ENCODE measurements at places on chromosomes 1 and 21. TPM values are rescaled to one million over a fixed set of nuclear protein-coding genes. Genes with fewer than 3 reads are reported as not detected.

DNA sequence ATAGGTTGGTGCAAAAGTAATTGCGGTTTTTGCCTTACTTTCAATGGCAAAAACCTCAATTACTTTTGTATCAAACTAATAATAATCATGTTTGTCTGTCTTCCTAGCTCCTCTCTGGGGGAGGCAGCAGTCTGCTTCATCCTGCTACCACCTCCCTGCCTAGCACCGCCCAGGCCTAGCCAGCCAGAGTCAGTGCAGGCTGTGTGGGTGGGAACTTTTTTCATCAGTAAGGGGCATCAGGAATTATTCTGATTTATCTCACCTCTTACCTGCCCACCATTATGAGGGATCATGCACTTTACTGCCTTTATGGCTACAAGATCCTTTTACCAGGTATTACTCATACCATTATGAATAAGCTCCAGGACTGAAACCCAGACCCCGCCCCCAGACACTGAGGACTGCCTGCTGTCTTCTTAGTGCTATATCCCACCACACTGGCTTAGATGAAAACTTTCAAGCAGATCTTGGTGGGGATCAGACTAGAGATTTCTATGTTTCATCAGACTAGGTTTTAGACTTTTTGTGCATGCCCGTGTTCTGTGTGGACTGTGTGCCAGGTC lies 116.4 kb downstream of the PBX1 start:
- DNase-seq, result no peak

DNA sequence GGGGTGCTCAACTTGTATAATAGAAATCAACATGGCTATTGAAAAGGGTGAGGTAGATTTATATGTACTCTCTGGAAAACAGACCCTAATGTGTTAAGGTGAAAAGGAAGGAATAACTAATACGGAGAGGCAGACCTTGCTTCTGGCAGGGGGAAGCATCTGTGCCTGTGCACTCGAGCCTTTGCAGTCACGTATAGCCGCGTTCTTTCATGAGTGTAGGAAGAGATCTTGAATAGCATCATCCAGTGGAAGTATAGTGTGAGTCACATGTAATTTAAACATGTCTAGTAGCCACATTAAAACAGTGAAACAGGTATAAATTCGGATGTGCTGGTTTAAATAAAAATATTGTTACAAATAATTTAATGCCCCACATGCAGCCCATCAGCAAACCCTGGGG lies 3.0 kb downstream of the A3GALT2 start:
- no peak for DNase-seq

GRCh38 chr1:56326056-56326455 lies 253.3 kb downstream of the PLPP3 start:
- DNase-seq, result no peak

- DNase-seq, result no peak
Observed at GRCh38 chr1:15684042-15684461, at the start of gene PLEKHM2. Gene PLEKHM2, plus strand, starts transcription at chr1:15684320. Its CDS starts 239 bp downstream, at chr1:15684559.

DNA sequence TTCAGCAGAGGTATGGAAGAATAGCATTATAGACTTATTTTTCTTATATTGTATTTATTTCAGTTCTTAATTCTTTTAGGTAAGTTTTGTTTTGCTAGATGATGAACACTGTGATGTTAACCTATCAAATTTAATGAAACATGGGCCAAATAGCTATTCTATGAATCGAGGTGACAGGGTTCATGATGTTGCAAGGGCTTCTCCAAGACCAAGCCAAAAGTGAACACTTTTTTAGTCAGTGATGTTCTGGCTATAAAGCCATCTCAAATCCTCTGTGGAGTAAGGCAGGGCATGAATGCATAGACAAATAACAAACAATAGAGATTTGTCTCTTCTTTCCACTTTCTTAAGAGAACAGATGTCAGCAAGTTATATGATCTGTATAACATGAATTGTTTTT lies 26.7 kb downstream of the C1orf146 start:
- DNase-seq, result no peak

DNA sequence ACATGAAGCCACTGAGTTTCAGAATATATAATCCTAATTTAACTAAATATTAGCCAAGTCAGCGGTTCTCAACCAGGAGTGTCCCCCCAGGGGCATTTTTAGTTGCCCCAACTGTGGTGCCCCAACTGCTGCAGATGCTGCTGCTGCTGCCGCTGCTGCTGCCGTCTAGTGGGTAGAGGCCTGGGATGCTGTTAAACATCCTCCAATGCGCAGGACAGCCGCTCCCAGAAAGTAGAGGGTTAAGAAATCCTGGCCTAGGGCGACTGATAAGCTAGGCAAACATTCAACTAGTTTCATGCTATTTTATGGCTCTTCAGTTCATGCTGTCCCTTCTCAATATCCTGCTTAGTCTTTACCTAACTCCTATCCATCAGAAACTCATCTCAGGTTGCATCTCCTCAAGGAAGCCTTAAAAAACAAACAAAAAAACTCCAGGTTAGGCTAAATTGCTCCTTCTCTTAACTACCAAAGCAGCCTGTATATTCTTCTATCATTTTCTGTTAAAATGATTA lies 9.9 kb upstream of the DCAF6 start:
- no peak for DNase-seq

GRCh38 chr1:14826172-14826636 lies 227.7 kb downstream of the KAZN start:
- no peak for DNase-seq

DNA sequence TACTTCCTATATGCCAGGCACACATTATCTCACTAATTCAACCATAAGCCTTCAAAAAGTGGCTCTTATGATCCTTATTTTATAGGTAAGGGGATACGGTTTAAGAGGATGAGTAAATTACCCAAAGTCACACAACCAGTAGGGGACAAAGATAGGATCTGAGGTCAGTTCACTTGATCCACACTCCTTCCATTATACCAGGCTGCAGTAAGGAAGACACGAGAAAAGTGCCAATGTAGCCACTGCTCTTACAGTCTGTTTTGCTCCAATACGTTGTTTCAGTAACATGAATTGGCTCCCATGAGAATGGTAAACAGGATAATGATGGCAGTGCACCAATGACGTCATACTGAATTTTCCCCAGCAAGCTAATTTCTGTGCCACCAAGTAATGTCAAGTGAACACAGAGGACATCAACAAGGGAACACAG lies 15.4 kb upstream of the GUCA2A start:
- DNase-seq, result no peak

- no peak for DNase-seq
Observed at GRCh38 chr1:54885237-54885679, 1.7 kb downstream of the DHCR24 start.

GRCh38 chr21:16605597-16605996 lies 875.8 kb downstream of the USP25 start:
- DNase-seq, result peak; percentile 60

- no peak for DNase-seq
Observed at GRCh38 chr1:92299477-92300150, 755 bp downstream of the RPAP2 start.

DNA sequence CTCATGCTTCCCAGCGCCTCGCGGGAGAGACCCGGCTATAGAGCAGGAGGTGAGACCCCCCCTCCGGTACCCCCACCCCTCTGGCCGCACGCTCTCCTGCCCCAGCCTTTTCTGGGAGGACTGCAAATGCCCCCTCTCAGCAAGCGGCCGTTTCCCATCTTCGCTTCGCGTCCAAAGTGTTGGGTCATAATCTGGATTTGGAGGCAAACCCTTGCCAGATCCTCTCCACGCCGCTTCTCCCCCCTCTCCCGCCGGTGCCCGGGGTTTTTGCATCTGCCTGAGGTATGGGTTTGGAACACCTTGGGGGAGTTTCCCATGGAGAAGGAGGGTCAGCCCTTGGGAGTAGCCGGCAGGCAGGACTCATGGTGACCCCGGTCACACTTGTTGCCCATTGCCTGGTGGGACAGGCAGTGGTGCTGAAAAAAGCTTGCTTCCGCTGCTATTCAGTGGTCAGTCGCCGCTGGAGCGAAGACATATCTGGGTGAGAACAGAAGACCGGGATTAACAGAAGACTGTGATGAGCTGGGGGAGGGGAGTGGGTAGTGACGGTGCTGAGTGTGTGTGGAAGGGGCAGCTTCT lies 935 bp downstream of the KCNK2 start:
- peak; percentile 9 for DNase-seq

- no peak for DNase-seq
Observed at GRCh38 chr1:951364-951763, 7.7 kb downstream of the NOC2L start.

GRCh38 chr1:152699746-152700145 lies 1.6 kb downstream of the LCE2A start:
- no peak for DNase-seq

DNA sequence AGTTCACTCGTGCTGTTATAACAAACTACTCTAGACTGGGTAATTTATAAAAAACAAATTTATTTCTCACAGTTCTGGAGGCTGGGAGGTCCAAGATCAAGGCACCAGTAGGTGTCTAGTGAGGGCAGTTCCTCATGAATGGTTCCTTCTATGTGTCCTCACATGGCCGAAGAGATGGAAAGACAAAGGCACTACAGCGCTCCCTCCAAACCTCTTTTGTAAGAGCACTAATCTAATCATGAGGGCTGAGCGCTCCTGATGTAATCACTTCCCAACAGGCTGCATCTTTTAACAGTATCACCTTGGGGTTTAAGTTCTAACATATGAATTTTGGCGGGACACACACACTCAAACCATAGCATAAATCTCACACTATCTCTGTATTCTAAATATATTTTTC lies 54.0 kb upstream of the KANK4 start:
- no peak for DNase-seq

DNA sequence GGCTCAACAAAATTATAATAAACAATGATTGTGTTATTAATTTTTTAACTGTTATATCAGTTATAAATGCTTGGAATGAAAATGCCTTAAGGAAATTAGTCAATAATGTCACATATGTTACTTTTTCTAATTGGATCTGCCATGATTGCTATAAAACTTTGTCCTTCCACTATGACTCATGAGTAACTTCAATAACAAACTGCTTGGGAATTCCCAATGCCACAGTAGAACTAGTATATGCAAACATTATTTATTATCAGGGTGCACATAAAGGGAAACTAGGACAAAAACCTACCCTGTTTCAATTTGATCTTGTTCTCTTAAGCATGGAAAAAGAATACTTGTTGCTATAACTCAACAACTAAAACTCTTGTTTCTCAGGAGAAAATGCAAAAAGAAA lies 59.1 kb upstream of the PDC start:
- DNase-seq, result no peak

DNA sequence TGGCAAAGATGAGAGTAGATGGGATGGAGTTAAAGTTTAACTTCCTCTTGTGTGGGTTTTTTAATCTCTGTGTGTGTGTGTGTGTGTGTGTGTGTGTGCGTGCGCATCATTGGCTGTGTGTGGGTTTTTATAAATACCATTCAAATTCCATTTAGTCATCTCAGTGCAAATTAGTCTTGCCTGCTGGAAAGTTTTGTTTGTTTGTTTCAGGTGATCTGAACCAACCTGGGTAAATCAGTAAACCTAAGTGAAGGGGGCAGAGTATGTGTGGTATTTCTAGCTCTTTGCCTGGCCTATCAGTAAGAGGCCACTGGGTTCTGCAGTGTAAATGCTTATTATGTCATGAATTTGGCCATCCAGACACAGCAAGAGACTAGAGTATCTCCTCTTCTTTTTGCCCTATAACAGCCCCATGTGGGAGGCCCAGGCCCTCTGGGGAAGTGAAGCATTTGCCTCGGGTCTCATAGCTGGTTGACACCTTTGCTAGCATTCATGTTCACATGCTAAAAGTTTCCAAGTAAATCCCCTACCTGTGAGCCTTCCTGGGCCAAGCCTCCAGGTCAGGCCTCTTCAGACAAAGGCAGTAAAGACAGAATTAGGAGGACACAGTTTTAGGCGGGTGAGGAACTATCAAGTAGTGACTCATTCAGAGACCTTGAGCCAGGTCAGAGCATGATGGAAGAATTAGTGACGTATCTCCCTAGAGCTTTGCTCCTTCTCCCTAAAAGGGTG lies 14.7 kb downstream of the INTS3 start:
- DNase-seq, result no peak

GRCh38 chr1:110967256-110967655 lies 3.5 kb upstream of the LRIF1 start:
- no peak for DNase-seq

- DNase-seq, result no peak
Observed at GRCh38 chr1:150622303-150622975, 7.0 kb downstream of the ENSA start.

GRCh38 chr21:36948686-36949085 lies 17.8 kb downstream of the HLCS start:
- DNase-seq, result no peak

GRCh38 chr1:3389093-3389833 lies 65.2 kb upstream of the ARHGEF16 start:
- DNase-seq, result no peak

GRCh38 chr1:160264795-160265307 lies 2.5 kb upstream of the DCAF8 start:
- DNase-seq, result no peak

GRCh38 chr1:30912224-30912623 lies 3.7 kb upstream of the SDC3 start:
- no peak for DNase-seq

DNA sequence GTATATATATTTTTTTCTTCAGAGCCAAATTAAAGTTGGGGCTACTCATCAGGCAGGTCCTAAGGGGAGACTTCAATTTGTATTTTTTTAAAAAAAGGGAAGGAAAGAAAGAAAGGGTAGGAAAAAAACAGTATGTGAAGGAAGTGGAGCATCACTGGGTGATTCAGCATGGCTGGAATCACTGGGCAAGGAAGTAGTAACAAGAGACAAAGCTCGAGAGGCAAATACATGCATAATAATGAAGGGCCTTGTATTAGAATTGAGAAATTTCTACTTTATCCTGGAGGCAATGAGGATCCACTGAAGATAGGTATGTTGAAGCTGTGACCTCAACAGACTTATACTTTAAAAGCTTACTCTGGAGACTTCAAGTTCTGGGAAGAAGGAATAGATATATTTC lies 184.4 kb downstream of the COQ8A start:
- no peak for DNase-seq

- no peak for DNase-seq
Observed at GRCh38 chr1:1917995-1918900, 831 bp downstream of the TMEM52 start.

- DNase-seq, result no peak
Observed at GRCh38 chr1:238658763-238659162, 727.6 kb upstream of the CHRM3 start.

The PTGFR gene
- polyA plus RNA-seq, result 0.94 TPM

The FAM43B gene
- 0.33 TPM for polyA plus RNA-seq

The UROD gene
- 98.3 TPM for polyA plus RNA-seq

The CRP gene
- not detected for polyA plus RNA-seq

The NR1I3 gene
- polyA plus RNA-seq, result 0.99 TPM

The APOBEC4 gene
- polyA plus RNA-seq, result 0.50 TPM

The ZNF695 gene
- 2.1 TPM for polyA plus RNA-seq

The S100A7 gene
- not detected for polyA plus RNA-seq

The ATP1A4 gene
- 0.22 TPM for polyA plus RNA-seq
